ENCODE measurements at places on chromosomes 1 and 21.
A peak's percentile ranks its signal among the peaks of the same experiment; 100 is the strongest.

DNA sequence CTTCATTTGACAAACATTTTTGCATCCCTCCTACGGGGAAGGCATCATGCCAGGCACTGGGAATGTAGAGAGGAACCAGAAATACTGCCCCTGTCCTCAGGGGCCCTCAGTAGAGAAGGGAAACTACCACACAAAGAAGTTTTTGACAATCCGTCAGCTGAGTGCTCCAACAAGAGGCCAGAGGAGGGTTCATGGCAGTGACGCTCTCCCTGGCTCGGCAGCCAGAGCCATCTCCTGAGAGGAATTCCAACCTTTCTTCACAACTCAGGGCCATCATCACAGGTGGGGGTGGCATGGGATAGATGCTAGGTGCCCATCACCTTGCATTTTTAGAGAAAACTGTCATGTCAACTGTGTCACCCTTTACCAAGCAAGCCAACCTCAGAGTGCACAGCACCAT lies 154.1 kb downstream of the HIVEP3 start:
- DNase-seq, result no peak

GRCh38 chr1:234234199-234234598 lies 139.1 kb upstream of the COA6 start:
- DNase-seq, result no peak

- no peak for DNase-seq
Observed at GRCh38 chr1:31694964-31695313, 8.9 kb downstream of the COL16A1 start.

GRCh38 chr21:44692798-44693512 lies 4.0 kb upstream of the KRTAP10-12 start:
- DNase-seq, result no peak

DNA sequence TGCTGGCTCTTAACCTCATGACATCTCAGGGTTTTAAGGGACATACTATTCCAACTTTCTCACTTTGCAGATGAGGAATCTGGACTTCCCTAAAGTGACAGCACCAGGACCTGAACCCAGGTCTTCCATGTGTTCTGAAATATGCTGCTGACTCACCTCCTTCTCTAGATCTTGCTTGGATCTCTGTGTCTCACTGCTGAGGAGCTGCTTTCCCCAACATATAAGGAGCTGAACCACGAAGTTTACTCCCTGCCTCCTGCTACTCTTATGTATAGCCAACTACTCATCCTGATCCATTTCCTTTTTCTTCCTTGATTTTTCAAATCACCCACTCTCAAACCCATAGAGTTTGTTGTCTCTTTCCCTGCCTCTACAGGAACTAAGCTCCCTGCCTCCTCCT lies 38.2 kb downstream of the ALG14 start:
- no peak for DNase-seq

GRCh38 chr1:247103859-247104591 lies at the start of gene ZNF669:
Gene ZNF669 (minus strand): TSS chr1:247104356. CDS start chr1:247104199, 157 bp downstream.
- DNase-seq, result peak; percentile 96

- no peak for DNase-seq
Observed at GRCh38 chr21:42198929-42199867, 19.7 kb upstream of the ABCG1 start.

DNA sequence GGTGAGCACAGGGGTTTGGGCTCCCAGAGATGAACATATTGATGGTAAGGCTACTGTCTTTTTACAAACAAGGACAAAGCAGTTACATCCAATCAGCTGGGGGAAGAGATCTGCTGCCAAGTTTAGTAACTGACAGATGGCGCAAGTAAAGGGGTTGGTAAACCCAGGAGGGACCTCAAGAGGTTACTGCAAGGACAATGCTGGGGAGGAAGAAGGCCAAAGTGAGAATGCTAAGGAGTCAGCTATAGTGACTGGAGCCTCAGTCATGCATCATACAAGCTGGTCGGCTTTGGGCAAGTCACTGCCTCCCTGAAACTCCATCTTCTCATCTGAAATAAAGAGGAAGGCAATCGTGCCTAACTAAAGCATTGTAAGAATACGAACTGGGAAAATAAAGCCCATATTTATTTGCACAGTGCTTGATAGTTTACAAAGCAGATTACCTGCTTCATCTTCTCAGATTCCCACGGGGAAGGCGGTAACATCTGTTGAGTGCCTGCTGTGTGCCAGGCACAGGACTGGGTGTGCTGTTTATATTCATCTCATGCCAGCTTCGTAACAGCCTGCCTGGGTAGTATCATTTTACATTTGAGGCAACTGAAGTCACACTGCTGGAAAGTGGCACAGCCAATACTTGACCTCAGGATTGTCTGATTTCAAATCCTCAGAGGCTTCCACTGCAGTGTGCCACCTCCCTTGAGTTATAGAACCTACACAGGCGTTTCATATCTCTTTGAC lies 114.8 kb downstream of the BEND5 start:
- no peak for DNase-seq

DNA sequence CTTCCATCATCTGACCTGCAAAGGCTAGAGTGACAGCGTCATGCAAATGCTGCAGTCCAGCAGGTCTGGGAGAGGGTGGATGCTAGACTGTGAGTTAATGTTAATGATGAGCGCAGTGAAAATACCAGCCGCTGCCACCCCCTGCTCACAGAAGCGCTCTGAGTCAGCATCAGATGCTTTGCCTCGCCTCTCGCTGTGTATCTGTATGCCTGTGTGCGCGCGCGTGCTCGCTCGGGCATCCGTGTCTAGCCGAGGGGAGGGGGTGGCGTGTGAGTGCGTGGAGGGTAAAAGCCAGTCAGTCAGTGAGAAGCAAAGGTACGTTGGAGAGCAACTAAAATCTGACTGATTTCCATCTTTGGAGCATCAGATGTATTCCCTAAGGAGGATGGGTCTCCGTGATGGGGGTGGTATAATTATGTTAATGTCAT lies 858.7 kb downstream of the USP25 start:
- DNase-seq, result no peak

Data from stimulated activated CD4-positive, alpha-beta T cell treated with anti-CD3 and anti-CD28 coated beads, Interleukin-15, amount 100 ng/mL, for 24 hours (primary cell).